ENCODE measurements at places on chromosomes 12 and 14.

GRCh38 chr12:104423809-104424208, 32.9 kb upstream of the CHST11 start:
- no peak for DNase-seq

GRCh38 chr14:93431036-93431670, 414 bp downstream of the UNC79 start:
- DNase-seq, result no peak

- DNase-seq, result no peak
These were observed 5.6 kb downstream of the P2RX7 start for GRCh38 chr12:121138284-121138683.

GRCh38 chr12:81759190-81760051, at the start of gene PPFIA2:
Gene PPFIA2 (minus strand): TSS chr12:81759350.
- no peak for DNase-seq

- no peak for DNase-seq
These were observed 156.5 kb downstream of the KCNK10 start for GRCh38 chr14:88166616-88167015.

- no peak for DNase-seq
These were observed 17.2 kb upstream of the GSC start for GRCh38 chr14:94787092-94787491.

GRCh38 chr14:47065326-47065725, 413.7 kb upstream of the RPL10L start:
- DNase-seq, result no peak

- DNase-seq, result no peak
These were observed 18.5 kb upstream of the DUSP6 start for GRCh38 chr12:89370850-89371249.

DNA sequence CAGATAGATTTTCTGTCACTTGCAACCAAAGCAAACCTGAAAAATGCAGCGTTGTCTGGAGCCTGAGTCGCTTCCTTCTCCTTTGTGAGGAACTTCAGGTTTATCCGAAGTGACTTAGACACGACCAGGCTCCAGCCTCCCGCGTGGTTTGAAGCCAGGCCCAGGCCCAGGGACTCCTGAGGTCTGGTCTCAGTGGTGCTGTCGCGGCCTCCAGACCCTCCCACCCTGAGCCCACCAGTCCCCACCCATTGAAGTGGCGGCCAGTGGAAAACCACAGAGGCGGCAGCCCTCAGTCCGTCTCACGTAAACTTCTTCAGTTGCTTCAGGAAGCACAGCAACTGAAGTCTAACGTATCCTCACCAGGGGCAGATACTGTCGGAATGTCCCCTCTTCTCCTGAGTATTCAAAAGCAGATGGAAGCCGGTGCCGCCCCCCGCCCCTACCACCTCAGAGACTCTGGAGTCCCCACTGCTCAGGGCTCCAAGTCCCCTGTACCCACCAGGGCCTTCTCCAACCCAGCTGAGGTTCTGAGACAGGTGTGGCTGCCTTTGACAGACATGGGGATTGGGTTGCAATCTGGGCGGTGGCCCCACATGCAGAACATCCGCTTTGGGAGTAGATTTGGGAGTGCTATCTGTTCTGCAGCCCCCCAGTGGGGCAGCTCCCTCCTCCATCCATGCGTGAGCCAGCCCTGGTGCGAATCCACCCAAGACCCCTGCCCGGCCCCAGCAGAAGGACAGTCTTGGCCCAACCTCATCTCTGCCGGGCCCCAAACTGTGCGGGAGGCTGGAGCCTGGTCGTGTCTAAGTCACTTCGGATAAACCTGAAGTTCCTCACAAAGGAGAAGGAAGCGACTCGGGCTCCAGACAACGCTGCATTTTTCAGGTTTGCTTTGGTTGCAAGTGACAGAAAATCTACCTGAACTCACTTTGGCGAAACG, 26.6 kb upstream of the GALNT9 start:
- DNase-seq, result no peak

DNA sequence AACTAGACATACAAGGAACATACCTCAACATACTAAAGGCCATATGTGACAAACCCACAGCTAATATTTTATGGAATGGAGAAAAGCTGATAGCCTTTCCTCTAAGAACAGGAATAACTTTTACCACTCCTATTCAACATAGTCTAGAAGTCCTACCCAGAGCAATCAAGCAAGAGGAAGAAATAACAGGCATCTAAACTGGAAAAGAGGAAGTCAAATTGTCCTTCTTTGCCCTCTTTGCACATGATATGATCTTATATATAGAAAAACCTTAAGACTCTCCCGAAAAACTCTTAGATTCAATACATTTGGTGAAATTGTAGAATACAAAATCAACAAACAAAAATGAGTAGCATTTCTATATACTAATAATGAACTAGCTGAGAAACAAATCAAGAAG, 110.0 kb downstream of the ATP23 start:
- no peak for DNase-seq

DNA sequence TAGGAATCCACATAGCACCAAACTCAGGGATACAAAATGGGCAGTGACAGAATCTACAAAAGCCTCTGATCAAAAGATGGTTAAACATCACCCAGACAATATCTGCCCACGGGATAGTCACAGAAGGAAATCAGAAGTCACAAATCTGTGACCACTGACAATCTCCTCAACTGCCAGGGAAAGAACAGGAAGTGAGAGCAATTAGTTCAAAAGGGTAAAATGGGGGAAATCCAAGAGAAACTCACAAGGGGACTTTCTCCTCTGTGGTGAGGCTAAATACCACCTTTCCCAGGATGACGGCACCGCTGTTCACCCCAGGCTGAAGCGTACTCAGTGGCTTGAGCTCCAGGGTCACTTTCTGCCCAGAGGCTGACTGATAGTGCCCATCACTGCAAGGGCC, 10.7 kb downstream of the TTC5 start:
- no peak for DNase-seq

- DNase-seq, result no peak
These were observed 1.6 kb downstream of the MGAT4C start for GRCh38 chr12:86254399-86255107.

GRCh38 chr12:50112456-50113218, 601 bp downstream of the COX14 start:
- DNase-seq, result no peak

GRCh38 chr12:70236990-70237389, 6.2 kb upstream of the CNOT2 start:
- DNase-seq, result no peak

DNA sequence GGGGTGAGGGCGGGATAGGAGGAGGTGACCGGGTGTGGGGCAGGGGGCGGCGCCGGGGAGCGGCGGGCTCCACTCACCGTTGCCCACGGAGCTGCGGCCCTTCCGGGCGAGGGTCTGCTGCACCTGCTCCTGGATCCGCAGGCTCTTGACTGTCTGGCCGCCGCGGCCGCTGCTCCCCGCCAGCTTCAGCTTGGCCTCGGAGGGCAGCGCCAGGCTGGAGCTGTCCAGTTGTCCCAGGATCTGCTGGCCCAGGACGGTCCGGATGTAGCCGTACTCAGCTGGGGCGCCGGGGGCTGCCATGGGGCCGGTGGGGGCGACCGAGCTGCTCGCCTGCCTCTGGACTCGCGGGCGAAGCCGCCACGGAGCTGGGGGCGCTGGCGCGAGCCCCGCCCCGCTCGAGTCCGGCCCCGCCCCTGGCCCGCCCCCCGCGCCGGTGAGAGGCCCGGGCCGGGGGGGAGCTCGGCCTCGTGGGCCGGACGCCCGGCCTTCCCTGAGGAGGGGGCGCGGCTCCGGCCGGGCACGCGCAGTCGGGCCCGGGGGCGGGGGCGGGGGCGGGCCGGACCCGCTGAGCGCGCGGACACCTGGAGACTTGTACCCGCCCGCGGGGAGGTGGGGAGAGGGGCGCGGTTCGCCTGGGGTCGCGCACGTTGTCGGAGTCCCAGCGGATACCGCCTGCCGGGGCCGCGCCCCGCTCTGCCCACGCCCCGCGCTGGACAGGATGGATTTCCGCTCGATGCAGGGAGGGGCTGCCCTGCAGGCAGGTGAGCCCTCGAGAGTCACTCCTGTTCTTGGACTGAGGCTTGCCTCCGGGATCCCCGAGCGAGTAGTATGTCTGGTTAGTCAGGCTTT, at the start of gene PKP2:
Gene PKP2, minus strand, starts transcription at position 346 of the 849 bp plus-strand sequence. Its CDS starts 46 bp downstream, at position 300.
- no peak for DNase-seq

DNA sequence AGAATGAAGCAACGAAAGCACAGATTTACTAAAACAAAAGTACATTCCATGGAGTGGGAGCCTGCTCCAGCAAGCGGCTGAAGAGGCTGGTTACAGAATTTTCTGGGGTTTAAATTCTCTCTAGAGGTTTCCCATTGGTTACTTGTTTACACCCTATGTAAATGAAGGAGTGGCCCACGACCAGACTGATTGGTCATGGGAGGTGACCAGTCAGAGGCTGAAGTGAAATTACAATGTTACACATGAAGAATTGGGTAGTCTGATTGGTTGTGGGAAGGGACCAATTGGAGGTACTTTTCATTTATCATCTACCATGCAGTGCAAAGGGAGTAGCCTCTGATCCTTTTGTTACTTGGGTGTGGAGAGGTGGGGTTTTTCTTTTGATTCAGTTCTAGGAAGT, 36.2 kb upstream of the APPL2 start:
- no peak for DNase-seq

DNA sequence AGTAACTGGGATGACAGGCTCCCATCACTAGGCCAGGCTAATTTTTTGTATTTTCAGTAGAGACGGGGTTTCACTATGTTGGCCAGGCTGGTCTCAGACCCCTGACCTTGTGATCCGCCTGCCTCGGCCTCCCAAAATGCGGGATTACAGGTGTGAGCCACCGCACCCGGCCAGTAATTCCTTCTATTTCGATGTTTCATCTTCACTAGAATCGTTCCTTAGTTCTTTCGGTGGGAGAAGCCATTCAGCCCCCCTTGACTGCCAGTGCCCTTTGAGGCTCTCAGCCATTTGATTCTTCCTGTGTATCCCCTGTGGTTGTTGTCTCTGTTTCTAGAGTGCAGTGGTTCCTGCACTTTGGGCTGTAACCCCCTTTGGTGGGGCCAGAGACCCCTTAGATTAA, 174.1 kb downstream of the ETV6 start:
- DNase-seq, result no peak

DNA sequence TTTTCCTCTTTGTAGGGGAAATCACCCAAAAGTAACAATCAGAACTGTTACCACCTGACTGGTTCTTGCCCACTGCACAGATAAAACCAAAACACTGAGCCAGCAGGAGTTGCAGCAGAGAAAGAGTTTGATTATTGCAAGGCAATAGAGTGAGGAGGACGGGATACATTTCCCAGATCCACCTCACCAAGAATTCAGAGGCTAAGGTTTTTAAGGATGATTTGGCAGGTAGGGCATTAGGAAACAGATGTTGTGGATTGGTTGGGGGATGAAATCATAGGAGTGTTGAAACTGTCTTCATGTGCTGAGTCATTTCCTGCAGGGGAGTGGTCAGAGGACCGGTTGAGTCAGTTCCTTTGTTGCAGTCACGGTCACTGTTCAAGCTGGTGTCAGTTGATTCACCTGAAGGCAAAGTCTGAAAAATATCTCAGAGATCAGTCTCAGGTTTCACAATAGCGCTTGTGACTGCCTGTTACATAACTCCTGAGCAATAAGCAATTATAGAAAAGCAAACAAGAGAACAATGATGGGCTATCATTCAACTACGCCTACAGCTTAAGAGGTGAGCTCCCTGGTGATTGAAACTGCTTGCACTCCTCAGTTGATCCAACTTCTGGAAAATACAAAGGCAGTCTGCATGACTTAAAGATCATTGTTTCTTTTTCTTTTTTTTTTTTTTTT, 20.3 kb upstream of the AMN1 start:
- peak; percentile 31 for DNase-seq

- no peak for DNase-seq
These were observed 24.0 kb upstream of the ESRRB start for GRCh38 chr14:76351941-76352340.

GRCh38 chr12:127685491-127685890, 581.5 kb upstream of the TMEM132C start:
- no peak for DNase-seq

- DNase-seq, result no peak
These were observed 36.7 kb upstream of the NKX2-8 start for GRCh38 chr14:36619131-36619530.

DNA sequence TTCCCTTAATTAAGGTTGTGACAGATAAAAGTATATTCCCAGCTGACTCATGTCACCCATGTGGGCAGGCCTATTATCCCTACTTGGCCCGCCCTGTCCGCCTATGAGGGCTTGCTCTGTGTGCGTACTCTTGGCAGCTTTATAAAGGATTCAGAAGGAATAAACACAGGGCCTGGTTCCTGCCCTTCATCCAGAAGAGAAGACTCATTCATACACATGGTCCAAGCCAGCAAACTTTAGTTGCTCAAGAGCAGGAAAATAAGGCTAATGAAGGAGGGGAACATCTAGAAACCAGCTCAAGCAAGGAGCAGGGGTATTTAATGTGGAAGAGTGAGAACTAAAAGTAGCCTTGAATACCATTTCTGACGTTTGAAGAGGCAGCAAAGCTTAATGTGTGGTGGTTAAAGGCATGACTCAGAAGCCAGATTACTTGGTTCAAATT, 141.9 kb downstream of the CRADD start:
- no peak for DNase-seq

DNA sequence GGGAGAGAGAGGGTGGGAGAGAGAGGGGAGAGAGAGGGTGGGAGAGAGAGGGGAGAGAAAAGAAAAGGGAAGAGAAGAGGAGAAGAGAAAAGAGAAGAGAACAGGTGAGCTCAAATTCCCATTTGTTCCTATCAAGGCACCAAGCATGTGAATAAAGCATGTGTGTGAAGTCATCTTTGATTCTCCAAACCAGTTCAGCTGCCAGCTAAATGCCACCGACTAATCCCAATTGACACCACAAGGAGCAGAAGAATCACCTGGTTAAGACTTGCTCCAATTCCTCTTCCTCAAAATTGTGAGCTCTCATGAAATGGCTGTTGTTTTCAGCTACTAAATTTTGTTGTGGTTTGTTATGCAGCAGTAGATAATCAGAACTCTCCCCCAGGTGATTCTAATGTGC, 188.9 kb downstream of the TMX1 start:
- DNase-seq, result no peak

DNA sequence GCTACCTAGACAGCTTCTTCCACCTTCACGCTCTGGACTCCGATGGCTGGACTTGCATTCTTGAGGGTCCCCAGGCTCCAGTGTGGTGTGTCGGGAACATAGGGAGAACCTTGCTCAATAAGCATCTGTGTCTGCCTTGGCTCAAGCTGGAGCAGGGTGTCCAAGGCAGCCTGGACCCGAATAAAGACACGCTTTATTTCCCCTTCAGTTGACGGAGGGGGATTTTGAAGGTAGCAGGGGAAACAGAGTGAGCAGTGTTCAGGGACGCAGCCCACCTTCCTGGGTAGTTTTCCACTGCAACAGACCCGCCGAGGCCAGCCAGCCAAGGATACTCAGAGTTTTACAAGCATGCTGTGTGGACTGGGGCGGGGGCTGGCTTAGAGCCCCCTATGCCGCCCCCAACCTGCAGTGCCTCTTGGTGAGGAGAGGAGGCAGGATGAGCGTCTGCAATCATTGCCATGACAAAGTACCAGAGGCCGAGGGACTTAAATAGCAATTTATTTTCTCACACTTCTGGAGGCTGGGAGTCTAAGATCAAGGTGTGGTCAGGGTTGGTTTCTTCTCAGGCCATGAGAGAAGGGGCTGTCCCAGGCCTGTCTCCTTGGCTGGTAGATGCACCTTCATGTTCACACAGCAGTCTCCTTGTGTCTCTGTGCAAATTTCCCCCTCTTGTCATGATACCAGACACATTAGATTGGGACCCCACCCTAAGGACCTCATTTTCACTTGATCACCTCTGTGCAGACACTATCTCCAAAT, 201.2 kb downstream of the CHST11 start:
- DNase-seq, result no peak

All from stimulated activated CD4-positive, alpha-beta T cell treated with anti-CD3 and anti-CD28 coated beads, TNF-alpha, amount 100 ng/mL, for 1 hour (primary cell).